ENCODE measurements at places on chromosomes 6 and 20.
A peak's percentile ranks its signal among the peaks of the same experiment; 100 is the strongest.

GRCh38 chr6:146388736-146389364 lies 154.8 kb upstream of the RAB32 start:
- DNase-seq = no peak

DNA sequence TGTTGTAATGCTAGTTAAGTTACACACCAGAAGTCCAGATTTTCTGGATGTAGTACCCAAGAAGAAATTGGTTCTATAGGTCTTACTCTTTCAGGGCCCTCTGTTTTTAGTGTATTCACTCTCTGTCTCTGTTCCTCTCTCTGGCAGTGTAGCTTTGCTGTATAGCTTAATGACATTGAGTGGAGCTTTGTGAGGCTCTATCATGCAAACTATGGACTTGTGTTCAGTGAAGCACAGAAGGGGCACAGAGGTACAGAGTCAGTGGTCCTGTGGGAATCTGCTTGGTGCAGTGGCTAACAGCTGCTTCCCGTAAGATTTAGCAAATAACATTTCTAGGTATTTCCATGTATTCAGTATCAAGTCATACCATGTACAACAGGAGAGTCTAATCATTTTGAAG lies 26.1 kb downstream of the NKX2-4 start:
- no peak for DNase-seq

DNA sequence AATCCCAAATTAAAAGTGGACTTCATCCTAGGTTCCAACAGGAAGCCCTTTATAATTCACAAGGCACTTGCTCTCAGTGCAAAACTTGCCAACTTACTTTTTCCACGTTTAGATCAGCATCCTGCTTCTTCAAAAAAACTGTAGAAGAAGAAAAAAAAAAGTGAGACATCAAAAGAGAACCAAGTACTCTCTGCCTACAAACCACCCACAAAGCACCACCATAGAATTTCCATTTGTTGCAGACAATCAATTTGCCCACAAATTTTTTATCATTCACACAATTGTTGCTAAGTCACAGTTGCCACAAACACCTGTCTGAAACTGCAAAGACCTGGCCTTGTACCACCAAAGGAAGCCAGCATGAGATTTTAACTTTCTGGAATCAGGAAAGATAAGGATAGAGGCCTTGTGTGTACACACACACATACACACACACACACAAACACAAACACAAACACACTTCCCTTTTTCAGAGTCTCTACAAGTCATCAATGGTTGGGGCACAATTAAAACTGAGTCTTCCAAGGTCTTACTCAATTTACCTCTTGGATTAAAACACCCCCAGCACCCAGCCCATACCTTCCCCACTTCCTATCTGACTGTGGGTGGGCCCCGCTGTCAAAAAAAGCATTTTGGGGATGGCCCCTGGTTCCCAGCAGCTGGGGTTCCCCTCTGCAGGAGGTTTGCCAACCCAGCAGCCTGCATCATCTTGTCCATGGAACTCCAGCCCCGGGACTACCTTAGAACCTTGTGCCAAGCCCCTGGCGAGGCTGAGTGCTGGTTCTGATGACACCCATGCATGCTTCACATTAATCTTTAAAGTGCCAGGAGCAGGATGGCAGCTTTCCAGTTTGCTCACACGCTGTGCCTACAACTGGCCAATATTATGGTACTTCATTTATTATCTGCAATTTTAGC lies 26.5 kb downstream of the FYN start:
- DNase-seq = no peak

GRCh38 chr6:63537201-63537958 lies 34.9 kb upstream of the LOC128125822 start:
- DNase-seq = peak; percentile 98

- no peak for DNase-seq
Measured at GRCh38 chr6:117549611-117550010, 52.7 kb downstream of the GOPC start.

DNA sequence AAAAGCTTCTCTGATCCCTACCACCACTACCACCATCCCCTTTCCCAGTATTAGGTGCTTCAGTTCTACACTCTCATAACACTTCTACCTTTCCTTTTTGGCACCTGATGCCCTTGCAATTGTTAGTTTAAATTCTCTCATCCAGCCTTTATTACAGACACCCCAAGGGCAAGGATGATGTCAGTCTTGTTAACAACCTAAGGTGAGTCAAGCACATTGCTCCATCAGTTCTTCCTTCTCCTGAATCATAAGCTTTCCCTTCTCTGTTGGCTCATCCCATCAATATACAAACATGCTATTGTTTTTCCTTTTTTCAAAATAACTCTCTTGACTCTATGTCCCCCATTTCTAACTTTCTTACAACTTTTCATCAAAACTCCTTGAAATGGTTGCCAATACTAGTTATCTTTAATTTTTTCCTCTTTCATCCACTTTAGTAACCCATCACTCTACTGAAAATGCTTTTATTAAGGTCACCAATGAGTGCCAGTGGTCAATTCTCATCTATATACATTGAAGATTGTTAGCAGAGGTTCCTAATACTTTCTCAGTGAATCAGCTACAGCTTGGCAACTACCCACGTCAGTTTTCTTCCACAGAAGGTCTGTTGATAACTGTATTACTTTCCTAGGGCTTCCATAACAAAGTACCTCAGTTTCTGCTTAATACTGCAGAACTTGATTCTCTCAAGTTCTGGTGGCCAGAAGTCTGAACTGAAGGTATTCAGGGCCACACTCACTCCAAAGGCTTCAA lies 97.1 kb upstream of the FLRT3 start:
- DNase-seq = peak; percentile 98

DNA sequence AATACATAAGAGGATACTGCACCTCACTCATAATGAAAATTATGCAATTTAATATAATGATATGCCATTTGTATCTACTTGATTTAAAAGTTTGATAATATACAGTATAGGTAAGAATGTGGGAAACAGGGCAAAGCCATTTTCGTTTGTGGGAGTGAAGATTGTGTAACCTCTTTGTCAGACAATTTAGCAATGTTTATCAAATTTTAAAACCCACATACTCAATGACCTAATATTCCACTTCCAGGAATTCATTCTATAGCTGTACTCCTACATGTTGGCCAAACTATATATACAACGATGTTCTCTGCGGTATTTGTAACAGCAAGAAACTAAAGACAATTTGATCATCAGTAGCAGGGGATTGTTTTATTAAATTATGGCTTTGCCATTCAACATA lies 17.8 kb upstream of the FKBP5 start:
- DNase-seq = peak; percentile 68

- no peak for DNase-seq
Measured at GRCh38 chr6:7770111-7770510, 44.2 kb downstream of the BMP6 start.

- peak; percentile 71 for DNase-seq
Measured at GRCh38 chr6:52881996-52882841, 27.3 kb downstream of the GSTA3 start.

GRCh38 chr6:150456466-150456865 lies 87.7 kb downstream of the IYD start:
- no peak for DNase-seq

- DNase-seq = no peak
Measured at GRCh38 chr6:85405853-85406198, 44.1 kb upstream of the NT5E start.

GRCh38 chr6:151009576-151009975 lies 144.1 kb downstream of the MTHFD1L start:
- no peak for DNase-seq

GRCh38 chr6:80366714-80367113 lies 260.2 kb downstream of the BCKDHB start:
- DNase-seq = no peak

GRCh38 chr6:25217829-25218228 lies 61.3 kb upstream of the CARMIL1 start:
- DNase-seq = no peak

DNA sequence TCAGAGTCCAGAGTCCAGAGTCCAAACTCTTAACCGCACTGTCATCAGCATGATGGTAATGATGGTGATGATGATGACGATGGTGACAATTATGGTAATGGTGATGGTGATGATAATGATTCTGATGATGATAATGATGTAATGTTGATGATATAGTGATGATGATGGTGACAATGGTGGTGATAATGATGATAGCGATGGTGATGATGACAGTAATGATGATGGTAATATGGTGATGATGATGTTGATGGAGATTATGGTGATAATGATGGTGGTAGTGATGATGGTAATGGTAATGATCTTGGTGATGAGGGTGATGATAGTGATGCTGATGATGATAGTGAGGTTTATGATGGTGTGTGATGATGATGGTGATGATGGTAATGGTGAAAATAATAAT lies 367.8 kb upstream of the CDH4 start:
- DNase-seq = no peak

DNA sequence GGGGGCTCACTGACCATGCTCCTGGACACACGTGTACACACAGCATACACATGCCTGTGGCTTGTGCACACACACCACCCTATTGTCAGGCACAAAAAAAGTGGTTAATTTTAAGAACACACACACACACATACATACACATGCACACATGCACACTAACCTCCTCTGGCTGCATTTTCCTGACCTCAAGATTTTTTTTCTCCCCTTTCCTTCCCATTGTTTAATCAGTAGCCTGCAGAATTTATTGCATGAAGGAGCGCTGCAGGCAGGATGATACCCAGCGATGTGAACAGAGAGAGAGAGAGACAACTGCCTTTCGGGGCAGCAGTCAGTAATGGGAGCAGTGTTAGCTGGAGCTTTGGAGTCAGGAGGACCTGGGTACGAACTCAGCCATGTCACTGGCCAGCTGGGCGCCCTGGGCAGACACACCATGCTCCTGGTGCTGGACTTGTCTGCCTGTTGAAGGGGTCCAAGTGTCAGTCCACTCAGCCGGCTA lies 990 bp upstream of the TRAF3IP2 start:
- no peak for DNase-seq
